ENCODE measurements at places on chromosomes 12 and 14.

GRCh38 chr12:117080661-117081144, 18.5 kb downstream of the TESC start:
- no peak for DNase-seq

DNA sequence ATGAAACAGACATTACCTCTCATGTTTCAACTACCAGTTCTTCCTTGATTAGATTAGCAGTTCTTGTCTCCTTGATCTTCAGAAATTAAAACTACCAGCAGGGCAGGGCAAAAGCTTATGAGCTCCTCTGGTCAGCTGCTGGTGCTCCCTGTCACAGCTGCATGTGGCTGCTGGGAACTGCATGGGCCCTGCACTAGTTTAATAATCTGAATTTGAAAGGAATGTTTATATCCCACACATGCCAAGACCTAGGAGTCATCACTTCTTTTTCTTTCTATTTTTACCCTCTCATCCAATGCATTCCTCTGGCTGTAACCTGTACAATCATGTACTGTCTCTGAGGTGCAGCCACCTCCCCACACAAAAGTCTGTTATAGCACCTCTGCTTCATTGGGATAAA, 73.9 kb downstream of the ARMH4 start:
- peak; percentile 70 for DNase-seq

- DNase-seq = no peak
Observed at GRCh38 chr12:122948605-122949004, 17.7 kb downstream of the ABCB9 start.

DNA sequence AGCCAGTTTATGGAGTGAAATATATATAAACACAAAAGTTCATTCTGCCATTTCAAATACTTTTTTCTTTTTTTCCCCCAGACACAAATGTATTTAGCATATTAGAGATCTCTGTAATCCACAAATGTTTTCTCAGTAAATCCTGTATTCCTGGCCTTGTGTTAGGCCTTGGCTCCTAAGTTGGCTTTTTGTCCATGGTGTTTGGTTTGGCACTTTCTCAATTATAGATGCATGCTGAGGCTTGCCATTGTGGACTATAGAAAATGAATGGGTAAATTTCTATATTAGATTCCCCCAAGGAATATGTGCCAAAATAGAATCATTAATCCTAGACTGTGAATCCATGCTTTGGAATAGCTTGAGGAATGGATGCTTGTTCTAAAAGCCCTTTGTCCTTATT, 17.0 kb downstream of the RIC8B start:
- no peak for DNase-seq
